ENCODE measurements at places on chromosomes 6 and 20.
A peak's percentile ranks its signal among the peaks of the same experiment; 100 is the strongest.

DNA sequence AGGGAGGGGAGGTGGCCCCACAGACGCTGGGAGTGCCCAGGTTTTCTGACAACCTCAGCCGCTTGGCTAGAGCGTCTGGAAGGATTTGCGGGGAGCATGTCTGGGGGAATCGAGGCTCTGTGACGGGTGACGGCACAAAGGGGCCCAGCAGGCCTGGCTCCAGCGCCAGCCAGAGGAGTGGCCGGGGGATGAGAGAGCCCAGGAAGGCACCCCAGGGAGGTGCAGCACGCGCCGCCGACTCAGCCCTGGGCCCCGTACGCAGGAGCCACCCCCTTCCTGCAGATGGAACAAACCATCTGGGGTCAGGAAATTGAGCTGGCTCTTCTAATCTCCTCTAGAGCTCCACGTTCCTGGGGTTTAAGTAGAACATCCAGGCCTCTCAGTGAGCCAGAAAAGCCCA, 5.9 kb upstream of the SLCO4A1 start:
- no peak for DNase-seq

DNA sequence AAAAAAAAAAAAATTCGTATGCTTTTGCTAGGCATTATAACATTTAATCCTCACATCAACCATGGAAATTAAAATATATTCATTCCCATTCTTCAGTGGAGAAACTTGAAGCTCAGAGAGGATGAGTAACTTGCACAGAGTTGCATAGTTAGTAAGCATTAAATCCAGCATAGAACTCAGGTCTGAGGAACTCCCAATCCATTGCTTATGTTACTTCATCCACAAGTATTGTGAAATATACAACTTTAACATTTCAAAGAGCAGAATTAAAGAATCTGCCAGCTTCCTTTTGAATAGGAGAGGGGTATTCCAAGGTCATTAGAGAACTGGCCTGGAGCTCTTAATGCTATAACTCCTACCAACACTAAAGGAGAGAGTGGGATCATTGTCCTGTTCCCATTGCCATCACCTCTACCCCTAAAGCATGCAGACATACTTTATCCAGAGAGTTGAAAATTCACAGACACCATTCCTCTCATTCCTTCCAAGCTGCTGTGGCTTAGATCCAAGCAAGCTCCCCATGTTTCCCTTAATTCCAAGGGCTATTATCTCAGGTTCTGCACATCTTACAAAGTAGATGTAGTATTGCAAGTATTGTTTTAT, 91.9 kb downstream of the FLRT3 start:
- peak; percentile 5 for DNase-seq

GRCh38 chr6:32081168-32081990, 27.8 kb downstream of the TNXB start:
- peak; percentile 96 for DNase-seq

DNA sequence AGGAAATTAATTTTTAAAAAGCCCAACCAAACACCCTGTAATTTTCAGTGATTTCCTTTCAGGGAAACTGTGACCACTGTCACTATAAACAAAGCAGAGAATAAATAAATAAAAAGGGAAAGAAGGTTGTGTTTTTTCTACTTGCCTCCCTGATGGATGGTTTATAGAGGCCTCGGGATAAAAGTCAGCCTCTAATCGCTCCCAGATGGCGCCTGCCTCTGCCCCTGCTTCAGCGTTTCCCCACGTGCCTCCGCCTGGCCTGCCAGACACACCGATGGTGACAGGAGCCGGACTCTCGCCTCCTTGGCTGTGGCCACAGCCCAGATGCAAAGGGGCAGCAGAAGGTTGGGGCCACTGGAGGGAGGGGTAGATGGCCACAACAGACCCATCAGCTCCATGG, 327.7 kb downstream of the CDC5L start:
- no peak for DNase-seq

DNA sequence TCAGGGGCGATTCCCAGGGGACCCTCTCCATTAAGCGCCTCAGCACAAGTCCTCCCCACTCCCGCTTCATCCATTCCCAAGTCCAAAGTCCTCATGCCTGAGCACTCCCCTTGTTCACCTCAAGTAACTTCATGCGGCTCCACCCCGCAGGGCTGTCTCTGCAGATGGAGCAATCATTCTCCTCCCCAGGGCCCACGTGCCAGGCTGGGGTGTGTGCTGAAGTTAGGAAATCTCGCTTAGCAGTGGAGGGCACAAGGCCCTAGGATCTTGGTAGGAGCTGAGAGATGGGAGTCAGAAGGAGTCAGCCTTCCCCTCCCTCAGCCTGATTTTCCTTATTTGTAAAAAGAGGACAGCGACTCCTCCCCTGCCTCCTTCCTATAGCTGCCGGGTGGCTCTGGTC, 3.5 kb downstream of the TGM3 start:
- DNase-seq, result no peak

- peak; percentile 31 for DNase-seq
These were observed 765 bp upstream of the GMDS start for GRCh38 chr6:2245877-2246863.

Measured in fibroblast of skin of back (primary cell).